ENCODE measurements at places on chromosomes 3 and 15.

DNA sequence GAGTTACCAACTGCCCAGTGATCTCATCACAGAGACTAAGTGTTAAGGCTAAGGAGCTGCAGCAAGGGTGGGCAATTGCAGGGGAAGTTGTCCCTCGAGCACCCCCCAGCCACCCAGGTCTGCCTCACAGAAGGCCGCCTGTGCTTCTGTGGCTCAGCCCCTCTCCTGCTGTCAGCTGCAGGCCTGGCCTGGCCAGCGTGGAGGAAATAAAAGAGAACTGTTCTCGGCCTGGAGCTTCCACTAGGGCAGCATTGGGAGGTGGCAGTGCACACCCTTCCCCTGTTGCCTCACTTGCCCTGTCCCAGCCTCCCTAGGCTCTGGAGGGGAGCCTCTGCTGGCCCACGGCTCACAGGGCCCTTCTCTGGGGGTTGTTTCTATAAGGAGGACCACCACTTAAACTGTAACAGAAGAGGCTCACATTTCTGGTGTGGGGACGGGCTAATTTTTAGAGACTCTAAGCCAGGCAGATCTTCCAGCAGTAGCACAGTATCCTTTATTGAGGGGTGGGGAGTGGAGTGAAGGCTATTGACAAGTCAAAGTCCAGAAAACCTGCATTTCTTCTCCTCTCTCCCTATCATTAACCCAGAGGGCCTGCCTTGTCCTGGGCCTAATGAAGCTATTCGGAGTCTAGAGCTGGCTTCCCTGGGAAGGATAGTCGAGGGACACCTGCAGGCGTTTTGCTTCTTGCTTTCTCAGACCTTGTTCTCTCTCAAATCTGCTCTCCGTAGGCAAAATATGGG is 75.6 kb upstream of the ADPGK start:
- no peak for DNase-seq

DNA sequence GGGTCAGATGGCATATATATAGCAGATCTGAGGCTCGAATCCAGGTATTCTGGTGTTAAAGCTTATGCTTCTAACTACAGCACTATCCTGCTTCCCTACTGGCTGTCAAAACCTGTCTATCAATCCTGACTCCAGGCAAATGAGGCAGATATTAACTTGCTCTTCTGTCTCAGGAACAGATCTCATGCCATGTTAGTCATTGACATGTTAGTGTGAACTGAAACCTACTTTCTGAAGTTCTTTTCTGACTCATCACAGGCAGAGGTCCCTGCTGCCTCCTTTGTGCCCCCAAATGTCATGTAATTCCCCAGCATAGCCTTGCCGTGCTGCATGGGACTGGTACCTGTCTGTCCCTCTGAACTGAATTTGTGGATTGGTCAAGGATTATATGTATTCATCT is 125.0 kb upstream of the SMAD3 start:
- peak; percentile 69 for DNase-seq

DNA sequence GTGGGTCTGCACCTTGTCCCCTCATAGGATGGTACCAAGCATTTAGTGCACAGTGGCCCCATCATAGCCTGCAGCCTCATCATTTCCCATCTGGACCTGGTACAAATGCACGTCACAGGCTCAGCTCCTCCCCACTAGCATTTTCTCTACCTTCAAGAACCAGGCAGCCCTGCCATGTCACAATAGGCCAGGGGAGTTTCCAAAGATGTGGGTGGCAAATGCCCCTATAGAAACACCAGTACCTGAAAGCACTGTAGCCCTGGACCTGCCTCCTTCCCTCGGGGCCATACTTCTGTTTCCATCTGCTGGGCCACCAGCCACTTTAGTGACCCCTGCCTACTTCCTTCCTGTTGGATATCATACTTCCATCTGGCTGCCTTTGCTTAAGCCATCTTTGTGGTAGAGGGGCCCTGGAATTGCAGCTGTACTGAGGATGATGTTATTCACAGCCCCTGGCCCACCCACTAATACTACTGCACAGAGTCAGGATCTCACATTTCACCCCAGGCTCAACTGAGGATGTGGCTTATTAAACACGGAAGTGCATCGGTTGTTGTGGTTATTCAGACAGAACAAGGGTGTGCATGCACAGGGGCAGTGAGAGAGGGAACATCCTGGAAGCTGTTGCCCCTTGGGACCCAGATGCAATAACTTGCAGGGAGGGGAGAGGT is 3.8 kb downstream of the TCTA start:
- DNase-seq, result no peak

GRCh38 chr15:69895202-69895601 is 202.5 kb downstream of the TLE3 start:
- no peak for DNase-seq

DNA sequence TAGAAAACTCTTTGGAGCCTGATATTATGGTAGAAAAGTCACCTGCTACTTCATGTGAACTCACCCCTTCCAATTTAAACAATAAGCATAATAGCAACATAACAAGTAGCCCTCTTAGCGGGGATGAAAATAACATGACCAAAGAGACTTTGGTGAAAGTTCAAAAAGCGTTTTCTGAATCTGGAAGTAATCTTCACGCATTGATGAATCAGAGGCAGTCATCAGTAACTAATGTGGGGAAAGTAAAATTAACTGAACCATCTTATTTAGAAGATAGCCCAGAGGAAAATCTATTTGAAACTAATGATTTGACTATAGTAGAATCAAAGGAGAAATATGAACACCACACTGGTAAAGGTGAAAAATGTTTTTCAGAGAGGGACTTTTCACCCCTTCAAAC is 5.1 kb upstream of the SCG5 start:
- DNase-seq, result peak; percentile 28

GRCh38 chr3:31729082-31729481 is 196.4 kb downstream of the STT3B start:
- no peak for DNase-seq

DNA sequence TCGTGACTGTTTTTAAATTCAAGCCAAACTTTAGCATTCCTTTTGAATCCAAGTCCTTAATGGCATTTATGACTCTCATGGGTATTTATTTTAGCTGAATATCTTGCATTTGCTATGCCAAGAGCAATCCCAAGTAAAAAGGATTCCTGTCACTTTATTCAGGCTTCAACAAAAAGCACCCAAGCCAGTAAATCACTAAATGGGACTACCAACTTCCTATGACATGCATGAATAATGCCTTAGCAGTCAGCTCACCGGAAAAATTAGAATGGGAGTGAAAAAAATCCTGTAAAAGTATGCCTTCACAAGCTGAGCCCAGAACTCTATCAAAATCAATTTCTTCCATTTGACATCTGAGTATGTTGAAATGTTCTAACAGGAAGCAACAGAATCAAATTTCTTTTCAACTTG is 1297.9 kb downstream of the ROBO2 start:
- no peak for DNase-seq

DNA sequence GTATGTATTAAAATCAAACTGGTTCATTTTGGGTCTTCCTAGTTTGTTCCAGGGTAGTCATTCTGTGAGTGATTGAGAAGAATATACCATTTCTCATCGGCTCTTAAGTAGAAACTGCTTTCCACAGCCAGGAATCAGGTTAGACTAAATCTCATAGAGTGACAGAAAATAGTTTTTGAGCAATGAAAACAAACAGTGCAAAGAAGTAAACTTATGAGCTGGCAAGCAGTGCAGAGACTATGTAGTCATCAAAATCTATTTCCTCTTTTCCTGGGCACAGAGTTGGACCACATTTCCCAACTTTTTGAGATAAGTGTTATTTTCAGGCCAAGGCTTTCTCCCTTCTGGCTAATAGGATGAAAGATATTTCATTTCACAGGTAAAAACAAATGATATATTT is 66.5 kb downstream of the UBE3A start:
- DNase-seq, result peak; percentile 51

GRCh38 chr3:102791641-102792589 is 357.1 kb downstream of the ZPLD1 start:
- DNase-seq, result peak; percentile 10

- DNase-seq, result no peak
These were observed 121.9 kb downstream of the SLCO3A1 start for GRCh38 chr15:91975241-91975978.

- peak; percentile 78 for DNase-seq
These were observed 247.8 kb upstream of the PEX5L start for GRCh38 chr3:180284331-180285110.

- peak; percentile 23 for DNase-seq
These were observed 135.7 kb downstream of the FOXP1 start for GRCh38 chr3:71447803-71448202.

DNA sequence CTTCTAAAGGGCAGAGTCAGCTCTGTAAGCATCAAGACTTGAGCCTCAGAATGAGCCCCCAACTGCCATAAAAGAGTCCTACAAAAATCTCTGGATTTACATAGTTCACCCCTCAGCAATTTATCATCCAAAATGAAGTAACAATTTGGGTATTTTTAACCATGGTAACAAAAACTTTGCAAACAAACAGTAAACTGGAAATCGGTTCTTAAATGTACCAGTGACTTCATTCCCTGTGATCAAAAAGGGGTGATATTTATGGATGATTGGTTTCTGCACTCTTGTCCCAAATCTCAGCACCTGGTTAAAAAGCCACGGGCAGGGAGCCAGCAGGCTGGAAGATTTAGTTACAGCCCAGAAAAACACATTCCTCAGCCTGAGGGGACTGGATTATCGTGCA is 73.6 kb downstream of the TFG start:
- DNase-seq, result peak; percentile 25

DNA sequence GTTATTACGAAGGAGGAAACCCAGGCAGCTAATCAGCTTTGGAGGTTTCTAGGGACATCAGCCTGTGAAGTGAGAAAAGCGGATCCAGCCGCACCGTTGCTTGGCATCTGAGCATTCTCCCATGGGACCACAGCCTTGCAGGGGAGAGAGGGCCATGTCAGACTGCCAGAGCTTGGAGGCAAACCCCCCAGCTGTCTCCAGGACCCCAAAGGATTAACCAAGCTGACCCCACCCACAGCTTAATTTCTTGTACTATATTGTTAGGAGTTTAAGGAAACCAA is 5.1 kb downstream of the IGDCC3 start:
- DNase-seq, result no peak

- DNase-seq, result no peak
These were observed 43.7 kb downstream of the NMD3 start for GRCh38 chr3:161264852-161265251.

DNA sequence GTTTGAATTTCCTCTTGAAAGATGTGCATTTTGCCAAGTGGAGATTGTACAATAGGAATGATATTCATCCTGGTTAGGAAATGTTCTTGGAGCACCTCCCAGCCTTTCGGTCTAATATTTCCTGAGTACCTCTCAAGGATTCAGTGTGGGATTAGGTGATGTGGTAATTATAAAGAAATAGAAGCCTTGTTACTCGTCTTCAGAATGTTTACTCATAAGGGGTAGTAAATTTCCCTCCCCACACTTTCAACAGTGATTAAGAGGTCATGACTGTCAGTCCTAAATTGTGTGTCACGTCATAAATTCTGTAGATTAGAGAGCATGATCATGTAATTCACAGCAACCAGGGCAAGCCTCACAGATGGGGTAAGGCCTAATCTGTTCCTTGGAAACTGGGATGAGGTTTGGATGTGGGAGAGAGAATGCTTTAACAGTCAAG is 633.1 kb upstream of the TBL1XR1 start:
- peak; percentile 98 for DNase-seq

- DNase-seq, result no peak
These were observed 1.1 kb upstream of the DNAH1 start for GRCh38 chr3:52315006-52315405.

Data from fibroblast of mammary gland (primary cell).